ENCODE measurements at places on chromosomes 11 and 22. TPM values are rescaled to one million over a fixed set of nuclear protein-coding genes. Genes with fewer than 3 reads are reported as not detected.

APOL6 gene
- 13.4 TPM for total RNA-seq

SLC22A12 gene
- not detected for total RNA-seq

CNGA4 gene
- 0.68 TPM for total RNA-seq

OTOG gene
- 0.21 TPM for total RNA-seq

ELF5 gene
- 19.3 TPM for total RNA-seq

MMP27 gene
- total RNA-seq, result not detected

NFAM1 gene
- 0.53 TPM for total RNA-seq

GRAMD1B gene
- 15.2 TPM for total RNA-seq

SLCO2B1 gene
- 5.6 TPM for total RNA-seq

MB gene
- 0.36 TPM for total RNA-seq

PKDREJ gene
- total RNA-seq, result 0.05 TPM

BIRC3 gene
- 2.8 TPM for total RNA-seq

OR10D3 gene
- 0.26 TPM for total RNA-seq

JAM3 gene
- 6.3 TPM for total RNA-seq

CDC45 gene
- 19.0 TPM for total RNA-seq

IGLL1 gene
- total RNA-seq, result not detected

RAG2 gene
- not detected for total RNA-seq

SLC22A6 gene
- total RNA-seq, result not detected

CARNS1 gene
- total RNA-seq, result 0.31 TPM

CHADL gene
- total RNA-seq, result 1.1 TPM

UPB1 gene
- 0.24 TPM for total RNA-seq

TTC12 gene
- 27.6 TPM for total RNA-seq

PGR gene
- total RNA-seq, result 0.29 TPM

INS gene
- 1,584 TPM for total RNA-seq
